ENCODE measurements at places on chromosomes 4 and X. TPM values are rescaled to one million over a fixed set of nuclear protein-coding genes. Genes with fewer than 3 reads are reported as not detected.

ZNF711 gene
- 24.0 TPM for total RNA-seq

RASL11B gene
- total RNA-seq = 10.2 TPM

DCAF4L1 gene
- total RNA-seq = 0.26 TPM

GRCh38 chrX:17606231-17606630, 131.1 kb upstream of the SCML1 start:
- H3K27me3 ChIP-seq = peaks cover under 1% of the 10 kb centered on the region
- H3K36me3 ChIP-seq = no peaks in the 10 kb centered on the region
- DNase-seq = no peak
- H3K27ac ChIP-seq = no peak overlapping the region
- peaks cover 45% of the 10 kb centered on the region for H3K4me1 ChIP-seq

AVPR2 gene
- not detected for total RNA-seq

OPN1MW2 gene
- total RNA-seq = not detected

DNA sequence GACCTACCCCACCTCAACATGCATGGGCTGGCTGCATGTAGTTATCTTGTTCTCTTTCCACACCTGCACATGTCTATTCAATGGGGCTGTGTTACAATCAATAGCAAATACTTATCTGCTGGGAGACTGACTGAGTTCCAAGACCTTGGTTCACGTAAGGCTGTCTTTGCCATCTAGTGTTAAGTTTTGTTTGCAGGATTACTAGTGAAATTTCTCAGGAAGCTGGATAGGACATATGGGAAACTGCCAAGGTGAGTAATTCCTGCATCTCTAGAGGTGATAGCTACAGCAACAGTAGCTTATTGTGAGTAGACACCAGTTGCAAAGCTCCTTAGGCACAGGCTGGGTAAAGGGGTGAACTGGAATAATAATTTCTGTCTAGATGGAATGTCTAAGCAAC, 177.5 kb downstream of the ENOX2 start:
- no peaks in the 10 kb centered on the region for H3K27me3 ChIP-seq
- no peak overlapping the region for H3K27ac ChIP-seq
- peaks cover 32% of the 10 kb centered on the region for H3K36me3 ChIP-seq
- peaks cover 15% of the 10 kb centered on the region for H3K4me1 ChIP-seq
- no peak for DNase-seq

DNA sequence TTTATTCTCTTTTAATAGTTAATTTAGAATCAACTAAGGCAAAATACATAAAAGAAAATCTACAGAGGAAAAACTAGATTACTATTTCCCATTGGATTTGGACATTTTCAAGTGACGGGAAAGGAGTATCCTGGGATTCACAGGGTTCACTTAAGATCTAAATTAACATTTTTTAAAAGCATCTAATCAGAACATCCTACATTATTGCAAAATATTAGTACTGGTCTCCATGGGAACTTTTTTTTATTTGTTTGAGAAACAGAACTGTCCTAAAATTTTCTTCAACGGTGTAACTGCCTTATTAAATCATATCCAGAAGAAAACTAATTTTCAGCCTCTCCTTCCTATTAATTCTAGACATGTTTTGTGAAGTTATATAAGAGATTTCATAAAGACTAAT, 69.7 kb downstream of the METTL14 start:
- no peaks in the 10 kb centered on the region for H3K4me1 ChIP-seq
- H3K27ac ChIP-seq = no peak overlapping the region
- H3K36me3 ChIP-seq = peaks cover 2% of the 10 kb centered on the region
- no peak for DNase-seq

MSANTD1 gene
- total RNA-seq = 1.2 TPM

SERTM2 gene
- 0.11 TPM for total RNA-seq

GRCh38 chr4:60944060-60944459, 256.1 kb upstream of the ADGRL3 start:
- no peaks in the 10 kb centered on the region for H3K27me3 ChIP-seq
- no peaks in the 10 kb centered on the region for H3K4me1 ChIP-seq
- no peak overlapping the region for H3K27ac ChIP-seq
- no peak overlapping the region for H3K4me3 ChIP-seq
- DNase-seq = no peak
- no peaks in the 10 kb centered on the region for H3K36me3 ChIP-seq

- H3K4me3 ChIP-seq = no peak overlapping the region
- DNase-seq = no peak
These were observed 230.9 kb downstream of the SOWAHB start for GRCh38 chr4:76666944-76667532.

COL4A6 gene
- 21.5 TPM for total RNA-seq

DNA sequence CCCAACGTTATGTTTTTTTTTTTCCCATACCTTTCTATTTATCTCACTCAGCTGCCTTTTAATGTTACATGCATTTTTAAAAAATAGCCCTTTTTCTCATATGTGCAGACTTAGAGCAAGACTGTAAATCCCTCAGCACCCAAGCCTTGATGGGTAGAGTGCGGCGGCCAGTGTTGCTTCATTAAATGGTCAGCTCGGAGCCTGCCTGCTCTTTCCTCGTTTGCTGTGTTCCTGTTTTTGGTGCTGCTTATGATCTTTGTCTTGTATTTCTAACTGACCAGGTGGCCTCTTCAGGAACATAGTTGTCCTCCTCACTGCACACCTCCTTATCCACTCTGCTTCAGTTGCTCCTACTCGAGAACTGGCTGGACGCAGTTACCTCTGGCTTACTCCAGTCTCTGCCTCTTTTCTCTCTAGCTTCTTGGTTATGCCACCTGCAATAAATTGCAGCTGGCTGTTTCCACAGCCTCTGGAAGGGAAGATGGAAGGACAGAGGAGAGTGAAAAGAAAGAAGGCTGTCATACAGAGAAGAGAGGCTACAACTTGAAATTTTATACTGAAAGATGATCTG, 10.7 kb downstream of the RBPJ start:
- no peak for DNase-seq
- H3K27ac ChIP-seq = no peak overlapping the region
- no peaks in the 10 kb centered on the region for H3K27me3 ChIP-seq
- no peak overlapping the region for H3K4me3 ChIP-seq
- no peaks in the 10 kb centered on the region for H3K36me3 ChIP-seq
- peaks cover 33% of the 10 kb centered on the region for H3K4me1 ChIP-seq
